Hepatocyte (in vitro differentiated cells): ENCODE measurements at places on chromosomes 13 and 19. TPM values are rescaled to one million over a fixed set of nuclear protein-coding genes. Genes with fewer than 3 reads are reported as not detected.

The ANGPTL8 gene
- total RNA-seq: 24.9 and 25.5 TPM in 2 replicates

The CD37 gene
- total RNA-seq: 0.27 and 1.9 TPM in 2 replicates

The CABP5 gene
- total RNA-seq: not detected in 2 replicates

DNA sequence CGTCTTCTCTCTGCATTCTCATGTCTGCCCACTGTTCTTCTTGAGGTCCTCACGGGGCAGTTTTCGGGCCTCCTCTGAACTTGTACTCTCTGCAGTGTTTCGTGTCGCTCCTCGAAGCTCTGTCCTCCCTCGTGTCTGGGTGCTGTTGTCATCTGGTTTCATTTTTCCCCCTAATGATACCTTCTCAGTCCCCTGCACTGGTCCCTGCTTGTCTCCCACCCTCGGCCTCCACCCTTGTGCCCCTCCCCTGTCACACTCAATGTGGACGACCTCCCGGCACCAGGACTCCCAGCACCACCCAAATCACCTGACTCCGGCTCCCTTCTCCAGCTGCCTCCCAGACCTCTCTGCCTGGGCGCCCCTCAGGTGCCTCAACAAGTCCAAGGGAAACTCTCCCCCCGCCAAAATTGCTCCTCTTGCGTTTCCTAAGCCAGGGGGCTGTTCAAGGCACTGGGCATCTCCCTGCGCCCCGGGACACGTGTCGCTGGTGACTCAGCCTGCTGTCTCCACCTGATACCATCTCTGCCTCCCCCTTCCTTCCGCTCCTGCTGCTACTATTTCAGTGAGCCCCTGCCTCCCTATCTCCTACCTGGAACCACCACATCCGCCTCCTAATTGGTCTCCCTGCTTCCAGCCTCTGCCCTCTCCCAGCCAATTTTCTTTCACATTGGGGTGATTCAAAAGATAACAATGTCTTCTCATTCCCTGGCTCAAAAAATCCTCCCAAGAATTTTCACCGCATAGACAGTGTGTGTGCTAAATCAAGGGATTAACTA lies 49.5 kb downstream of the RFX2 start:
- DNase-seq: peak; percentile 44

DNA sequence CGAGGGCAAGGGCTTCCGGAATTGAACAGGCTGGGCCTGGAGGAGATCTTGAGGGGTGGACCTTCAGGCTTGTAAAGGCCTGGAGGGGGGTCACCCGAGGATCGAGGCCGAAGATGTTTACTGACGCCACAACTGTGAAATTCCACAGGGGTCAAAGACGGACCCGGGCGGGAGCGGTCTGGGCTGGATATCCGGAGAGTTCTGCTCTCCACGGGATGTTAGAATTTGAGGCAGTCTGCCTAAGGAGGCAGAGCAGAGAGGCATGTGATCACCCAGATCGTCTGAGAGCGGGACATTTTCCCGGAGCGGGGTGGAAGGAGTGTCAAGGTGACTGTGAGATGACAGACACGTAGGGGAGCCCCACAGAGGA lies 13.2 kb downstream of the KLHL26 start:
- DNase-seq: no peak

GRCh38 chr19:13077240-13077639 lies 25.4 kb downstream of the LYL1 start:
- no peak for DNase-seq
